NCI-H2081 treated with DMSO at 0.1 percent for 48 hours (cell line): ENCODE measurements at places on chromosomes 3 and 15.

- DNase-seq, result no peak
Observed at GRCh38 chr3:38562467-38562925, 66.4 kb downstream of the EXOG start.

DNA sequence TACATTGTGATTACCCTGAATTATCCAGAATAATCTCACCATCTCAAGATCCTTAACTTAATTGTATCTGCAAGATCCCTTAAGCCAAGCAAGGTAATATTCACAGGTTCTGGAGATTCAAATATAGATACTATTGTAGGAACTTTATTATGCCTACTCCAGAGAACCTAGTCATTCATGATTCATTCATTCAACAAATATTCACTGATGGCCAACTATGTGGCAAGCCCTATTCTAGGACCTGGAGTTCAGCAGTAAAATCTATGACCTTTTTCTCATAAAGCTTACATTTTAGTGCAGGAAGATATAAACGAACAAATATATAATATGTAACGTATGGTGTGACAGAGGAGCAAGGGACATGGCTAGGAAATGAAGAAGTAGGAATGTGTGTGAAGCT lies 49.6 kb downstream of the ISL2 start:
- DNase-seq, result no peak

DNA sequence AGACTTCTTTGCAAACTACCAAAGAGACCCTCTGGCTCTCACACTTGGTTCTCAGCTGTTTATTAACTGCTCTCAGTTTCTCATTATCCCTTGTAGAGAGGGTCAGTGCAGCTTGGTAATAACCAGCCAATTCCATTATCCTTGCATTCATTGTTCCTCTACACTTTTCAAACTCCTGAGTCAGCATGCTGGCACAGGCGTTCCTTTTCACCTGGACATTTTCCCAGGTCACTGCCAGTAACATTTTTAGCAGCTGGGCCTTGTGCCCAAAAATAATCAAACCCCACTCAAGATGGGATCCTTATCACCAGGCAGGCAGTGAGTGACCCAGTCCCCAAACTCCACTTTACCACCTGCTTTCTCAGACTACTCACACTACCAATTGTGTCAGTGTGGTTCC lies 4.8 kb upstream of the SUMF1 start:
- DNase-seq, result no peak

- DNase-seq, result no peak
Observed at GRCh38 chr3:111739311-111739911, 119.7 kb upstream of the PHLDB2 start.

- no peak for DNase-seq
Observed at GRCh38 chr3:76509179-76509830, 530.6 kb upstream of the ROBO2 start.

- DNase-seq, result no peak
Observed at GRCh38 chr15:81807806-81808205, 238.0 kb downstream of the MEX3B start.

DNA sequence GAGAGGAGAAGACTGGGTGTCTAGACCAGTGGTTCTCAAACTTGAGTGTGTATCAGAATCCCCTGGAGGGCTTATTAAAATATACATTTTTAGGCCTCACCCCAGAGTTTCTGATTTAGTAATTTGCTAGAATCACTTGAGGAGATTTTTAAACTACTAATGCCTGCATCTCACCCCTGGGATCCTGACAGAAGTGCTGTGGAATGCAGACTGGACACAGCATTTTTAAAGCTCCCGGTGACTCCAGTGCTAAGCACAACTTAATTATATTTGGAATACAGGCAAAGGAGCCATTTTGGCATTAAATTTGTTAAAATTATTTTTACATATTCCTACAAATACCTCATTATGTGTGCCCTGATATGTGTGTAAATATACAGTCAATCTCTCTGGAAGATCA lies 26.7 kb upstream of the COL6A6 start:
- DNase-seq, result no peak

GRCh38 chr15:97076011-97076410 lies 745.5 kb downstream of the NR2F2 start:
- DNase-seq, result no peak

- DNase-seq, result no peak
Observed at GRCh38 chr3:51908026-51908425, 4.9 kb upstream of the IQCF1 start.

DNA sequence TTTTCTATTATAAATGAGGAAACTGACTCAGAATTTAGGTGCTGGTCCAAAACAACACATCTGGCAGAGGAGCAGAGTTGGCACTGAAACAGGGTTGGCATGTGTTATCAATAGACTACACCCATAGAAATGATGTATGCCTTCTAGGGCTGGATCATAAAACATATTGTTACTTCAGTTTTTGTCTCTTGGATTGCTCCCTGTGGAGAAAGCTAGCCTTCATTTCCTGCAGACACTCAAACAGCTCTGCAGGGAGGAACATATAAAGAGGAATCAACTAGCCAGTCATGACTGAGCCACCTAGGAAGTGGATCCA lies 507 bp upstream of the MRPL3 start:
- DNase-seq, result peak; percentile 58

- no peak for DNase-seq
Observed at GRCh38 chr15:65306551-65306950, 2.1 kb downstream of the RNU5B-1 start.

GRCh38 chr3:65824166-65824565 lies 214.6 kb downstream of the MAGI1 start:
- no peak for DNase-seq

GRCh38 chr3:195042743-195043606 lies 228.0 kb downstream of the XXYLT1 start:
- no peak for DNase-seq

- no peak for DNase-seq
Observed at GRCh38 chr3:179404307-179404706, 47.0 kb downstream of the GNB4 start.

- DNase-seq, result no peak
Observed at GRCh38 chr3:118968111-118968510, 66.5 kb downstream of the IGSF11 start.

- DNase-seq, result peak; percentile 31
Observed at GRCh38 chr15:31081588-31082250, 19.8 kb downstream of the TRPM1 start.

DNA sequence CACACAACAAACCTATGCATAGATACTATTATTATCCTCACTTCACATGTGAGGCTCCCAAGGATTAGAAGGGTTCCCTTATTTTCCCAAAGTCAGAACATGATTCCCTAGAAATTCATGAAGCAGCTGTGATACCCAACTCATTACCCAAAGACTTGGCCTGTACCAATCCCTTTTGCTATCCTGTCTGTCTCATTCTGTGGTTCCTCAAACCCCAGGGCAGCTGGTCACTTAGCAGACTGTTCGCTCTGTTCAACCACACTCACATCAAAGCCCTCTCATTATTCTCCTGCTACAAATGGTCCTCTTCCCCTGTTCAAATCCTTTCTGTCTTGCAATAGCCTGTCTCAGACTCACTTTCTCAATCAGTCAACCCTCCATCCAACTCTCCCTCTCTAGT lies 154.3 kb upstream of the TRIM42 start:
- DNase-seq, result no peak

DNA sequence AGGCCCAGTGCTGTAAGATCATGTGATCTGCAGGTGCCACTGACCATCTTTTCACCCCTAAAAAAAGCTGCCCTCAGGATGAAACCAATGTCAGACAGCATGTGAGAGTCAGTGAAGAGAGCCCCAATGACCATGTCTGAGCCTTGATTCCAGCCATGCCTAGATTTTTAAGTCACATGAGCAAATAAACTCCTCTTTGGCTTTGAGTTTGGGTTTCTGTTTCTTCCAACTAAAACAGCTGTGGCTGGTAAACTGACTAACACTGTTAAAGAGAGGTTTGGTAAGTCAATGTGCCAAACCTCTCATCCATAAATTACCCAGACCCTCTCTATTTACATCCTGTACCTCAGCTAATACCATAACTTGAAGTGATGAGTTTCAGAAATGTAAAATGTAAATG lies 8.3 kb downstream of the MYO5A start:
- DNase-seq, result no peak
